ENCODE measurements at places on chromosomes 1 and 21. TPM values are rescaled to one million over a fixed set of nuclear protein-coding genes. Genes with fewer than 3 reads are reported as not detected.

Gene GSTM5
- not detected for total RNA-seq

DNA sequence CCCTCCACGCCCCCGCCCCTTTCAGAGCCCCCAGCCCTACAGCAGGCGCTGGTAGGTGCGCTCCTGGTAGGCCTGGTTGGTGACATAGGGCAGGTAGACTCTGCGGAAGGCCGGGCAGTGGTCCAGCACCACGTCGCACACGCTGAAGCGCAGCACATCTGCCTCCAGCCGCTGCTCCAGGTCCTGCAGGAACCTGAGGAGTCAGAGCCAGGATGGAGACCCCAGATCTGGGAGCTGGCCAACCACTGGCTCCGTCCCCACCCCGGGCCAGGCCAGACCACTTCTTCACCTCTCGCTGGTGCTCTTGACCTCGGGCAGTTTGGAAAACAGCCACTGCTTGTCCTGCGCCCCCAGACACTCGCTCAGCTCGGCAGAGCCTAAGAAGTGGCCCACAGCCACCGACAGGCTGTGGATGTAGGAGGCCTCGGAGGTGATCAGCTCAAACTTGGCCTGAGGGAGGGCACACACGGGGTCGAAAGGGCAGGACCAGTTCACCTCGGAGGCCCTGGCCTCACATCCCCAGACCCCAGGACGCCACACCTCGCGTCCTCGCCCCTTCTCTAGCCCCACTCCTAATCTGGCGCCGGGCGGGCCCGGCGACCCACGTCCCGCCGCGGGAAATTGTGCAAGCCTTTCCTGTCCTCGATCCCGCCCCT, 6.4 kb downstream of the ARHGEF19 start:
- DNase-seq: no peak

- no peak for DNase-seq
These were observed 82.7 kb downstream of the SIK1 start for GRCh38 chr21:43343992-43344886.

DNA sequence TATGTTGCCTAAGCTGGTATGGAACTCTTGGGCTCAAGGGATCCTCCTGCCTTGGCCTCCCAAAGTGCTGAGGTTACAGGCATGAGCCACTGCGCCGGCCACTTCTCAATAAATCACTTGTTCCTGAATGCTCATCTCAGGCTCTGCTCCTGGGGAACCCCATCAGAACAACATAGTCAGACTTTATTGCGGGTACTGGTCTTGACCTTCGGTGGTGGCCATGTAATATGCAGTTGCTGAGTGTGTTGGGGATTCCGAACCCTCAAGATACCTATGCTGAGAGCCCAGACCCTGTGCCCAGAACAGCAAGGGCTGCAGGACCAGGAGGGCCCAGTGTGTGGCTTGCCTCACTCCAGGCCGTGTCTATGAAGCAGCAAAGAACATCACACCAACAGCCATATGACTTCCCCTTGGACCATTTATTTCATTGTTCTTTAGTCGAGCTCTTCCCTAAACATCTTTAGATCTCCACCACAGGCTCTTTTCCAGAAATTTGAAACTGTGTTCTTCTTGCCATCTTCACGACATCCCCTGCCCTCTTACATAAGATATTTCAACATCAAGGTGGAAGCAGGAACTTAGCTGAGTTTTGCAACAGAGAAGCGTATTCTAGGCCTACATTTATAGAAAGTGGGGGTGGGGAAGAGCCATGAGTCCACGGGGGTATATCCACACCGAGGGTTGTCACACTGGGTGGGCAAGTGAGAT, 12.7 kb upstream of the SDHB start:
- DNase-seq: no peak

DNA sequence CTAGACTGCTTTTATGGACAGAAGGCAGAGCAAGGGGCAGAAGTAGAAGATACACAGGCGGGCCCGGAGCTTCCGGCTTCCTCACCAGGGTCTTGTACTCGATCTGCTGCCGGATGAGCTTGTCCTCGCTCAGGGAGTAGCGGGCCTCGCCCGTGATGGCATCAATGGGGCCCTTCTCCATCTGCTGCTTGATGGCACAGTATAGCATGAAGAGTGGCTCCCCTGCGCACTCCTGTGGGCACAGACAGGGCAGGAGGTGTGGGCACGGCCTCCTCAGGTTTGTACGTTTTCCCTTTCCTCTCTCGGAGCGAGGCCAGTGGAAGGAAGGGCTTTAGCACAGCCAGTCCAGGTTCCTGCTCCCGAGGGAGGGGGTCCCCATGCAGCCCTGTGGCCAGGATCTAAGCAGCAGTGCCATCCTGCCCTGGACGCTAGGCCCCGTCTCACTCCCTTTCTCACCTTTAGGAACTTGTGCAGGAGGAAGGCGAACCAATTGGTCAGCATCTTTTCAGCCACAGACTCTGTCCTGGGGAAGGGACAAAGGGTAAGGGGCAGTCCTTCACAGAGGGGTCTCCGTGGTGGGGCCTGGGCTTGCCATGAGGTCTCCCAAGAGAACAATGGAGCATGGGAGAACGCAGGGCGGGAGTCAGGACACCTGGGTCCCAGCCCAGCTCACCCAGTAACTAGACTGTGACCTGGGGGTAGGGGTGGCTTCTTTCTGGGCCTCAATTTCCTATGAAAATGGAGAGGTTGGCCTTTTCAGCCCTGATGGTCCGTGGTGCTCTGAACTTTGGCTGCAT, 128.8 kb upstream of the CD34 start:
- no peak for DNase-seq

DNA sequence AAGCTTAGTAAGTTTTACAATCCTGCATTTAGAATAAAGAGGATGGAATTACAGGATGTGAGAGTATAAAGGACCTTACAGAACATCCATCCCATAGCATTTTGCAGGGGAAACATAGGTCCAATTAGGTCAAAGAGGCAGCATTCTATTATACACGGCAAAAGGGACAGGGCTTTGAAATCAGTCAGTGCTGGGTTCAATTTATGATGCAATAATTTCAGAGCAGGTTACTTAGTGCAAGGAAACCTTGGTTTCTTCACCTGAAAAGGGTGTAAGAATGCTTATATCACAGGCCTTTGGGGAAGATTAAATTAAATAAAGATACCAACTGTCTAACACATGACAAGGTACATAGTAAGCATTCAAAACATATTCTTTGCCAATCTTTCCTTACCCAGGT, 17.1 kb upstream of the NTNG1 start:
- no peak for DNase-seq

Gene CD2
- 71.4 TPM for total RNA-seq

DNA sequence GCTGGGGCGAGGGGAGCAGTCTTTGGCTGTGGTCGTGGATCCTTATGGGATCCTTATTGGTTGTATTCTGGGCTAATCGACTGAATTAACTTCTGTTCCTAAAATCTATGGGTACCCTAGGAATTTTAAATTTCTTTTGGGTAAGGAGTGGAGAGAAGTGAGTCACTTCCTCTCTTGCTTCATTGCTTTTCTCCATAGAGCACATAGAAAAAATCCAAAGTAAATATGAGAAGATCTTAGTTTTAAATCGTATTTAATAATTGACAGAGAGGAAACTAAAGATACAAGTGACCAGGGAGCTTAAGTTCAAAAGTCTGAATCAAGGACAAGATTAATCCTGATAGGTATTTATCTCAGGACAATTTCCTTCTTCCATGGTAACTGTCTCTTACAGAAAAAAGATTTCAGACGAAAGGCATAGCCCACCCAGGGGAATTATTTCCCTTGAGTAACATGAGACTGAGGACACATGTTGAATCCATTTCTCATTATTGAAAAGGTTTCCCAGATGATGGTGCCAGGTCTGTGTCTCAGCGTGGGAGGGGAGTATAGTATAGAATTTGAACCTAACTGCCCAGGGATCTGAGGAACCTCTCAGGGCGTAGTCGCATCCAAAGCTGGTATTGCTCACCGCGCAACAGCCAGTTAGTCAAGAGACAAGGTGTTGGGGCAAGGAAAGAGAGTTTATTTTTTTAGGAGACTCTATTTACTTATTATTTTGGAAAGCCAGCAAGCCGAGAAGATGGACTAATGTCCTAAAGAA, 28.7 kb upstream of the FASLG start:
- no peak for DNase-seq
